NCI-H2171 (cell line): ENCODE measurements at places on chromosomes 6 and 20.
A peak's percentile ranks its signal among the peaks of the same experiment; 100 is the strongest.

DNA sequence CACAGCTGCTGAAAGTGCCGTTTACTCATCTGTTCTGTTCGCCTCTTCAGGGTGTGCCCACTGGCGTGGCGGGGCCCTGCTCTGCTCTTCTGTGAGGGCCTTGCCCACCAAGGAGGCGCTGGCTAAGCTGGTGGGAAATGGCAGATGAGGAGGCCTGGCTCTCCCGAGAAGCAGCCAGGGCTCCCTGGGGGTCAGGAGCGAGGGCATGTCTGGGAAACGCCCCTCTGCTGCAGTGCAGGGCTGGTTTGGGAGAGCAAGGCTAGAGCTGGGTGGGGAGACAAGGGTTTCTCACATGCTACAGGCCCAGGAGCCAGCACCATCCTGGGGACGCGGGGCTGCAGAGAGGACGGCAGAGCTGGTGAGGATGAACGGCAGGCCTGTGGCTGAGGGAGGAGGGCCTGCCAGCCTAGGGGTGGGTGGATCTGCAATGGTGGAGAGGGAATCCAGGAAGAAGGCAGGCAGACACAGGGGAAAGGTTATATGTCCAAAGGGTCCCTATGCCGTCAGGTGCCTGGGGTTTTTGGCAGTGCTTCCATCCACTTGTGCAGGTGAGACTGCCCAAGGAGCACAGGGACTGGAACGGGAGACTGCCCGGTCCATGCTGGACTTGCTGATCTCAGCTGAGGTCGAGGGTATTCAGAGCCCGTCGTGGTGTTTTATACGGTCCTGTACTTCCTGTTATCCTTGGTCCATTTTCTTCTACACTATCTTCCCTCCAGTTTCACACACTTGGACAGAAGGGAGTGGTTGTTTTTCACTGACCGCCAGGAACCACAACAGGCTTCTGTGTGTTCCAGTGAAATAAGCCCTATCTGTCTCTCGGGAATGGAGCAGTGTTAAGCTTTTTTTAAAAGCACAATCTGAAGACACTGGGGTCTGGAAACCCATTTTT lies 119.2 kb downstream of the SYCP2 start:
- DNase-seq = no peak

- DNase-seq = peak; percentile 49
Observed at GRCh38 chr6:75602246-75603105, 796 bp downstream of the SENP6 start.

- DNase-seq = no peak
Observed at GRCh38 chr6:85362652-85363310, 87.1 kb upstream of the NT5E start.

DNA sequence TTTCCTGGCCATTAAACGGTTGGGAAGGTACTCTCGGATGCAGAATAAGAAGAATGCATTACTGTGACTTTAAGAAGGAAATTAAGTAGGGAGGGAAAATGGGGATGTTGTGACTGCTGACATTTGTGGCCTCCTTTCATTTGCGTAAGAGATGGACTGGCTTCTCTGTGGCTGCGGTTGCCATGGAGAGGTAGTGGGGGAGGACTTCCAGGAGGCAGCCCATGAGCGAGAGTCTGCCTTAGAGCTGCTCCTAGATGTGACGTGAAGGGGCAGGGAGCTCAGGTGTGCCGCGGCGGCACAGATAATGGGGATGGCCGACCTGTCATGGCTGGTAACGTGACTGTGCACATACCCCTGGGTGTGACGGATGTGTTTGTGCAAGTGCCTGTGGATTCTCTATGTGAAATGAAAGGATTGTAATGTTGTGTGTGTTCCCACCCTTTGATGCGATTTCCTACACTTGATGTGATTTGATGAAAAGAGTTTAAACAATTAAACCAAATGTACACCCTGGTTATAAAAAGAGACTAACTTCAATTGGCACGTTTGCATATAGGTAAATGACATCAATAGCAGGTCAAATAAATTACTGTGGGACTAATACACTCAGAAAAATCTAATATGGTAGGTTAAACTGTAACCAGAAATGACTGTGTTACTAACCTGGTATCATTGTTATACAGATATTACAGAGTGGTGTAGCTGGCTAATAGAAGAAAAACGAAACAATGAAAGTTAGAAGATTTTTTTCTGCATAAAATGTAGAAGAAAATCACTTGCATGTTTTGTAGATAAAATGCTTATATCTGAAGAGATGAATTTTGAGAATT lies 48.9 kb downstream of the HIVEP1 start:
- no peak for DNase-seq

DNA sequence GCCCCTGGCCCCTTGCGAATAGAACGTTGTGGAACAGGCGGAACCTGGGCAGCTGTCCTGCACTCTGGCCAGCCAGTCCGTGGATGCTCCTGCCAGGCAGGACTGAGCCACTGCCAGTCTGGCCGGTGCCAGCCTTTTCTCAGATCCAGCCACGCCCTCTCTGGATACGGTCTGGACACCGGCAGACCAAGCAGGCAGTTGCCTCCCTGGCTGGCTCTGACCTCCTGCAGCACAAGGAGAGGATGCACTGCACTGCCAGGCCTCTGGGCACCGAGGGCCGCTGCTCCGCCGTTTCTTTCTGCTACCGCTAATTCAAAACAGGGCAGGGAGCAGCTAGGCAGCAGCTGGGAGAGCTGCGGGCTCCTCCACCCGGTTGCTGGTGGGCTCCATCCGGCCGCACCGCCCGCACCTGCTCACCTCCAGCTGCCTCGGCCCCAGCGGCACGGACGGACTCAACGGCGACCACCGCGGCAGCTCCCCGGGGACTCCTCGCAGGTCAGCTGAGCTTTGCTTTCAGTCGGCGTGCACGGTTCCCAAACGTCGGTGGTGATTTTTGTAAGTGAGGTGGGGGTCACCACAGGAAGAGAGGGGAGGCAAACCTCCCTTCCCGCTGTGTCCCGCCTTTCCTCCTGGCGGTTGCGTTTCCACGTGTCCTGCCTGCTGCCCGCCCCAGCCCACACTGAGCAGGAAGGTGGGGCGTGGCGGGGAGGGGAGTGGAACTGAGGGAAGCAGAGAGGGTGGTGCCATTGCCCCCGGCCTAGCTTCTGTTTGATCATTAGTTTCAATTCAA lies 30.3 kb upstream of the AFDN start:
- DNase-seq = no peak

GRCh38 chr6:1868561-1869261 lies 259.0 kb downstream of the FOXC1 start:
- DNase-seq = no peak

- no peak for DNase-seq
Observed at GRCh38 chr20:58339741-58340140, 30.2 kb downstream of the RAB22A start.

DNA sequence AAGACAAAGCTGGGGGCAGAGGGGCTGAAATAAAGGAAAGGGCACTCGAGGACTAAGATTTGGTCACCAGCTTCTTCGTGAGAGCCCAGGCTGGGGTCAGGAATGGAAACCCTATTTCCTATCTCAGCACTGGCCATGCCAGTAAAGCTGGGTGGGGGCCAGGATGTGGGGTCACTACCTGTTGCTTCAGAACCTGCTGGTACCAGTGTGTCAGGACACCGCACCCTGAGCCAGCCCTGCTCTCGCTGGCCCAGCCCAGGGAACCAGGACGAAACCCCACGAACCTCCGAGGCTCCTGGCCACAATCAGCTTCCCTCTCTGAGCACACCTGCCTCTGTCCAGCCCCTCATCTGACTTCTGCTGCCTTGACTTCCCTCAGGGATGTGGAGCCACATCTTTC lies 2.1 kb downstream of the CDSN start:
- no peak for DNase-seq

- no peak for DNase-seq
Observed at GRCh38 chr6:45707176-45707575, 308.5 kb downstream of the CLIC5 start.

GRCh38 chr20:57040924-57041323 lies 225.5 kb downstream of the BMP7 start:
- no peak for DNase-seq

- no peak for DNase-seq
Observed at GRCh38 chr6:32627831-32628230, 9.4 kb upstream of the HLA-DQA1 start.

DNA sequence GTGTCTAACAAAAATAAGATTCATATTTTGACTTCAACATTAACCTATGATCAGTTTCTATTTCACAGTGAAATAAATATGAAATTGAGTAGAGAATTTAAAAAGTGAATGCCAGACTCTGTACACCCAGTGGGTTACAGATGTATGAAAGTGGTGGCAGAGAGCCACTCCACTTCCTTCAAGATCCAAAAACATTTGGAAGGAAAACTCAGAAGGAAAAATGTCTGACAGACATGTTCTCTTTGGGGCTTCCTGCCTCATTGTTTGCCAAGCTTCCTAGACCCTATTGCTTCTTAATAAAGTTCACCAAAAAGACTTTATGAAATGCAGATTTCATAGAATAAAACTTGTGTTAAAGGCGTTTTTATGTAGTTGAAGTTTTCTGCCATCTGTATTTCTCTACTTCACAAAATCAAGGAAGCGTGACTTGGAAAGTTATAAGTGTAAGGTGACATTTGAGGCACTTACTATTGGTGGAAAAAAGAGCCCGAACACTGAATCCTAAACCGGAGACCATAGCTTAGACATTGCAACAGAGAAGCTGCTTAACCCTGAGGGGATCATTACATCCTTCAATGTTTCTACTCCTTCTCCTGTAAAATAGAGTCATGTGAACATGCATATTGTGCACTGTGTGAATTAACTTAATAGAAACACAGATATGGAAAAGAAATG lies 12.8 kb downstream of the HMGCLL1 start:
- no peak for DNase-seq

- DNase-seq = no peak
Observed at GRCh38 chr20:651713-652614, 1.0 kb downstream of the SRXN1 start.

DNA sequence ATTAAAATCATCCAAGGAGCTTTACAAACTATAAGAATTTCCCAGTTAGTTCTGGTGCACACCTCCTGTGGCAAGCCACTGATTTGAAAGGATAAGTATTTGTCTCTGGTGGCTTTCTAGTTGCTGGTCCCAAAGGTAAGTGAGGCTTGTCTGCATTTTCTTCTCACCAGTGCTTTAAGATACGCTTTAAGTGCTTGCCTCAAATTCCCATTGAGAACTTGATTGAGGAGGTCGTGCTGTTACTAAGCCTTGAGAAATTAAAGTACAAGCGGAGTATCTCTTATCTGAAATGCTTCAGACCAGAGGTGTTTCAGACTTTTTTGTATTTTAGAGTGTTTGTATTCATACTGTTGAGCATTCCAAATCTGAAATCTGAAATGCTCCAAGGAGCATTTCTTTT lies 29.9 kb upstream of the MYO6 start:
- no peak for DNase-seq

DNA sequence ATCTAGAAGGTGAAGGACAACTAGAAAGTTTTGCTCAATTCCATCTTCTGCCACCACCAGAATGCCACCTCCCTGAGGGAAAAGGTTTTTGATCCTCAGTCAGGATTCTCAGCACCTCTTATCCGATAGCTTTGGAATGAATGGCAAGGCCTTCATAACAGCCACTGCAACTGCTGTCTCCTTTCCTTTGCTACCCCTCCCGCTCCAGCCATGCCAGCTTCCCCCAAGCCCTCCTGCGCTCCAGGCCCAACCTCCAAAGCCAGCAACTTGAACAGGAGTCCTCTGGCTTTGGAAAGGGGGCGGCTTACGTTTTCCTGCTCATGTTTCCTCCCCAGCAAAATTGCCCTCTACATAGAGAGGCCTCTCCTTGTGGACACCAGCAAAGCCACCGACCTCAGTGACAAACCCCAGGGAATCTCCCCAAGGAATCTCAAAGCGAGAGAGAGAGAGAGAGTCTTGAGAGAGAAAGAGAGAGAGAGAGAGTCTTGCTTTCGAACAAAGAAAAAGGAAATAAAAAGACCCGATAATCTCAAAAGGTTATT lies 420 bp upstream of the BTN2A1 start:
- no peak for DNase-seq

DNA sequence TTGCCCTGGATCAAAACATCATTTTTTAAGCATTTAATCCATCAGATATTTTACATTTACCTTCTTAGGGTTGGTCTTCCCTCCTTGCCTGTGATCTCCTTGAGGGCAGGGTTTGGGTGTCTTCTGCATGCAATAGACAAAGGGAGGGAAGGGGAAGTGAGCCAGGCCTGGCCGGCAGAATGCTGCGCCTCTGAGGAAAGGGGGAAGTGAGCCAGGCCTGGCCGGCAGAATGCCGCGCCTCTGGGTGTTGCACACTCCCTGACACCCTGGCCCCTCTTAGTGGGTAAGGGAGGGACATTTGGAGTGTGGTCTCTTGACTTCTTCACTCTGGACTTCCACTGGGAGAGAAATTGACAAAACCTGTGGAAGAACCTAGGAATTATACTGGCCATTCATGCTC lies 12.4 kb downstream of the PSMF1 start:
- DNase-seq = no peak

- no peak for DNase-seq
Observed at GRCh38 chr20:12383821-12384220, 466.1 kb downstream of the BTBD3 start.

DNA sequence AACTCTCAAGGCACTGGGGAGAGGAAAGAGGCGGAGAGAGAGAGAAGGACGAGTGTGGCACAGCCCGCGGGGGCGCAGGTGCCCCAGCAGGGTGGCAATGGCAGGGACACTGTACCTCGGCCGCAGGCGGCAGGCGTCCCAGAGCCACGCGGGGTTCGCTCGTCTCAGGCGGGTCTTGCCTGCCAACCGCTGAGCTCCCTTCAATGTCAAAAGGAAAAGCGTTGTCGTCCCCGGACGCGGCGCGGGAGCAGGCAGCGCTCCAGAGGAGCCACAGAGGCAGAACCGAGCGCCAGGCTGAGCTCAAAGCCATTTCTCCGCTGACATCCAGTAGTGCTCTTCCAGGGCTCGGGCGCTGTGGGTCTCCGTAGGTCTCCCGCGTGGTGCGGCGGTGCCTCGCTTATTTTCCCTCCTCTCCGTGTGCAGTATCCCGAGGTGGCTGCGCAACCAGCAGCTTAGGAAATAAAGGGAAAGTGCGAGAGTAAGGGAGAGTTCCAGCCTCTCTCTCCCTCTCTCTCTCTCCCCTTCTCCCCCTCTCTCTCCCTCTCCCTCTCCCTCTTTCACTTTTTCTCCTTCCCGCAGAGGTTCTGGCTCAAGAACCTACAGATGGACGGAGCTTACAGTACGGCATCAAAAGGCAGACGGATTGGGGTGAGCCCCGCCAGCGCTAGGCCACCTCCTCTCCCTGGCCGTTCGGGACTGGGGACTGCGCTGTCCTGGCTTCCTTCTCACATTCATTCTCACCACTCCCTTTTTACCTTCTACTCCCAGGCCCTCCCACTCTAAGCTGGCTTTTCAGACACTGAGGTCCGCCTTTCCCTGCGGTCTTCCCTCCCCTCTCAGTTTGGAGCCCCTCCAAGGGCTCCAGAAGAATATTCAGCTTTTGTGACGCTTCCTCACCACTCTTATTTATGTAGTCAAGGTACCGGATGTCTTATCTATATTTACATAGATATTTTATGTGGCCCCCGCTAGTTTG lies at the start of gene LAMA4:
TSS of gene LAMA4 (minus strand) at position 727 of the 976 bp plus-strand sequence. CDS start at position 310, 417 bp downstream.
- DNase-seq = peak; percentile 4
